Regular cardiac myocyte (primary cell): ENCODE measurements at places on chromosomes 1 and 21. TPM values are rescaled to one million over a fixed set of nuclear protein-coding genes. Genes with fewer than 3 reads are reported as not detected.

The TMPRSS3 gene
- total RNA-seq: not detected in 2 replicates

The HSD11B1 gene
- 0.77 and 6.8 TPM in 2 replicates for total RNA-seq

The CYP4A22 gene
- not detected in 2 replicates for total RNA-seq

The OR2L8 gene
- not detected in 2 replicates for total RNA-seq

The AIM2 gene
- not detected in 2 replicates for total RNA-seq

The MIXL1 gene
- total RNA-seq: not detected in 2 replicates

The GPATCH3 gene
- 6.5 and 10.2 TPM in 2 replicates for total RNA-seq

The FOXD3 gene
- not detected in 2 replicates for total RNA-seq

The APOBEC4 gene
- total RNA-seq: not detected in 2 replicates

The PHGDH gene
- 43.4 and 104 TPM in 2 replicates for total RNA-seq

The PAFAH2 gene
- total RNA-seq: 9.0 and 11.1 TPM in 2 replicates

The AGBL4 gene
- total RNA-seq: not detected in 2 replicates

The PBX1 gene
- 11.3 and 23.7 TPM in 2 replicates for total RNA-seq

The CITED4 gene
- 1.9 and 2.3 TPM in 2 replicates for total RNA-seq

The HES4 gene
- total RNA-seq: 4.2 and 7.6 TPM in 2 replicates

The TCP10L gene
- 0.19 and 0.85 TPM in 2 replicates for total RNA-seq

The SRSF11 gene
- total RNA-seq: 84.0 and 101 TPM in 2 replicates
